ENCODE measurements at places on chromosomes 4 and X.

GRCh38 chrX:134911348-134911747 lies 79.4 kb upstream of the SMIM10 start:
- DNase-seq = no peak

DNA sequence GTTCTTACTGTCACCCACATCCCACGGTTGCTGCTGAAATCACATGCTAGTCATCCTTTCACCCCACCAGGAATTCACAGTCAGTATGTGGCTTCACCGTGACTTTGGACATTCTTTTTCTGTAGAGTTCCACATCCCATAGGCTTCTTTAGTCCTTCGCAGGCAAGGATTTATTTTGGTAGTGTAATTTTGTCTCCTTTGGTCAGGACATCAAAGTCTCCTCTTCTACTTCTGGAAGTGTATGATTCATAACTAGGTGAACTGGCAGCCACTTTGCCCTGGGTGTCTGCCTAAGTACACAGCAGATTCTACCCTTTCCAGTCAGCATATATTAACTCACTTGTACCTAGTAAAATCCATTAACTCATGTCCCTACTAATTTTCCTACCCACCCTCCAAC lies 38.3 kb upstream of the MMAA start:
- DNase-seq = no peak

DNA sequence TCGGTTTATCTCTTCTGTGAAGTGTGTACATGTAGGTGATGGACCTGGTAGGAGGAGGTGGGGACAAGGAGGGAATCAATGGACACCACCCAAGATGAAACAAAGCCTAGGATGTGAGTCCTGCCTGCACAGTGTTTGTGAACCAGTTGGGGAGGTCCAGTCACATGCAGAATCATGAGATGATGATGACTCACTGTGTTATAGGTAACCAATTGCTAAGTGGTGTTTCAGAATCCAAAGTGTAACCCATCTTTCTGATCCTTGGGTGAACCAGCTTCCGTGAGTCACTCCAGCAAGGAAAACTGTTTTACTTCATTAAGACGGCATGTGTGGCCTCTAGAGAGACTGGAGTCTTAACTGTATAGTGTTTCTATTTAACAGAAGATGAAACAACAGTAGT lies 57.9 kb upstream of the HPF1 start:
- no peak for DNase-seq

DNA sequence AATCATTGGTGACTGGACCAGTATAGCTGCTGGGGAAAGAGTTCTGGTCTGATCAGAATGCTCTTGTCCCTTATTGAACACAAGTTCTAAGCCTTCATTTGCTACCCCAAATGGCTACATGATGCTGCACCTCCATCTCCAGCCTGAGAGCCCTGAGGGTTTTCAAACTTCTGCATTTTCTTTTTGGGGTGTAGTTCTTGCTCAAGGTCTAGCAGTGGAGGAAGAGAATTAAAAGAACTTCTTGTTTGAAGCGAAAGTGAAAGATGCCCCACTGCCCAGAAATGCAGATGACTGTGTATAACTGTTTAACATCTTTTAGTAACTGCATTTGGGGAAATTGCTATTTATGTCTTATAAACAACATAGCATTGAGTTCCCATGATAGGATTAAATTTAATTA lies 38.5 kb downstream of the LAMTOR3 start:
- no peak for DNase-seq

GRCh38 chr4:17877661-17878060 lies 66.9 kb downstream of the NCAPG start:
- no peak for DNase-seq

DNA sequence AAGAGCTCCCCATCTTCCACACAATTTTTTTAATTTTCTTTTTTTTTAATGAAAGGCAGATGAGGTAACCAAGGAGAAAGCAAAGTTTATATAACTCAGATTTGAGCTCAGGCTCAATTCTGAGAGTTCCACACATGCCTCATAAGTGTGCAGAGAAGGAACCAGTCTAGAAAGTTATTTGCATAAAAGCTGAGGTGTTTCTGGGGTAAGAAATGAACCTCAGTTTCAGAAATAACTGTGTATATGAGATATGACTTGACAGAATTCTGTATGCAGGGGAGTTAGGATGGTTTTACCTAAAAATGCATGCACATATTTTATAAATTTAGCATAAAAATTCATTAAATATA lies 51.3 kb downstream of the DTHD1 start:
- DNase-seq = no peak

DNA sequence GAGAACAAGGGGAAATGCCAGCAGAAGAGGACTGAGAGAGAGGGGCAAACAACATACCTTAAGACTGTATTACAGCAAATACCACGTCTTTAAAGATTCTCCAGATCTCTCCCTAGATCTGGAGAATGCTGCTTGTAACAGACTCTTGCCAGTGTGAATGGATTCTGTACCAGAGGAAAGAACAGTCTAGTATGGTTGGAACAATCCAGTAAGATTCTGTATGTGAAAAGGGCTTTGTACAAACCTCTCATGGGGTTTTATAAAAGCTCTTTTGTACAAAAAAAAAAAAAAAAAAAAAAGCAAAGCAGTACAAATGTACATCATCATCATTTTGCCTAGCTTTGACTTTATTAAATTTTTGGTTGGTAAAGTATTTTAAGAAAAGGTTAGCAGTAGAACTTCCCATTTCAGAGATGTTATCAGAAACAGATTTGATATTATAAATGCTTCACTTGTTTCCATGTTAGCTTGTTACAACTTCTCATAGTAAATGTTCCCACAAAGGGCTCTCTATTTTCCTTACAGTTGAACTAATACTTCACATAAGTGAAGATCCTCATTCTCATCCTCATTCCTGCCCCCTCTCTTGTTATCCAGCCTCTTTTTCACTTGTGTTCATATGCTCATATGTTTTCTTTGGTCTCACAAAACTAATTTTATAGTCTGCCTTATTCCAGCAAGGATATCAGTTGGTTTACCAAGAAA lies 144.2 kb downstream of the EDA start:
- no peak for DNase-seq

GRCh38 chrX:103063191-103063845 lies 653 bp downstream of the BEX1 start:
- DNase-seq = no peak

DNA sequence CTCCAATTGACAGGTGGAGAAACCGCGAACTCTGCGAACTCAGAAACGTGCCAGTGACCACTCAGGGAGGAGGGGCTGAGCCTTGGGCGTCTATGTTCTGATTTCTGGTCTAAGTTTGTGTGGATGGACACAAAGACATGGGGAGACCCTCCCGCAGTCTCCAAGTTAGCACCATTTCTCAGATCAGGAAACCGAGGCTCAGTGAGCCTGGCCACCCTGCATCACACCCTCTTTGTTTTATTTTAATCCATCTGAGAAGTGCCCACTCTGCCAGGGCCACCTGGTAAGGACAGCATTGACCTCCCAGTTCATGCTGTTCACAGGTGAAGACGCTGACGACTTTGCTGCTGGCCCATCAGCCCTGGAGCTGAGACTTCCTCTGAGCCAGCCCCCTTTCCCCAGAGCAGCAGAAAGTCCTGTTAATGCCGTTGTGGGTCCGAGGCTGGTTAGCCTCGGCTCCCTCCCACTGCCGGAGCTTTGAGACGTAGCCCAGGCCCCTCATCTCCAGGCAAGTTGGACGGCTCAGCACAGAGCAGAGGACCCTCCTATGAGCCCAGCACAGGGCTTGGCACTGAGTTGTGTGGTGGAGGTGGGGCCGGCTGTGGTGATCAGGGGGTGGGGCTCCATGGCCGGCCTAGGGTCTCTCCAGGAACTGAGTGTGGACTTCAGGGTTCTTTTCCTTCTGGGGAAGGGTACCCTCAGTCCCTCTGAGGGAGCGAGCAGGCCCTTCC lies 43.7 kb downstream of the PSAPL1 start:
- DNase-seq = no peak

Measured in activated CD8-positive, alpha-beta memory T cell treated with anti-CD3 and anti-CD28 coated beads for 1 hour (primary cell).